ENCODE measurements at places on chromosomes 3 and 15.

- no peak for DNase-seq
These were observed 21.4 kb upstream of the CCR9 start for GRCh38 chr3:45864760-45865519.

GRCh38 chr15:92385096-92385495 lies 8.6 kb upstream of the ST8SIA2 start:
- no peak for DNase-seq

DNA sequence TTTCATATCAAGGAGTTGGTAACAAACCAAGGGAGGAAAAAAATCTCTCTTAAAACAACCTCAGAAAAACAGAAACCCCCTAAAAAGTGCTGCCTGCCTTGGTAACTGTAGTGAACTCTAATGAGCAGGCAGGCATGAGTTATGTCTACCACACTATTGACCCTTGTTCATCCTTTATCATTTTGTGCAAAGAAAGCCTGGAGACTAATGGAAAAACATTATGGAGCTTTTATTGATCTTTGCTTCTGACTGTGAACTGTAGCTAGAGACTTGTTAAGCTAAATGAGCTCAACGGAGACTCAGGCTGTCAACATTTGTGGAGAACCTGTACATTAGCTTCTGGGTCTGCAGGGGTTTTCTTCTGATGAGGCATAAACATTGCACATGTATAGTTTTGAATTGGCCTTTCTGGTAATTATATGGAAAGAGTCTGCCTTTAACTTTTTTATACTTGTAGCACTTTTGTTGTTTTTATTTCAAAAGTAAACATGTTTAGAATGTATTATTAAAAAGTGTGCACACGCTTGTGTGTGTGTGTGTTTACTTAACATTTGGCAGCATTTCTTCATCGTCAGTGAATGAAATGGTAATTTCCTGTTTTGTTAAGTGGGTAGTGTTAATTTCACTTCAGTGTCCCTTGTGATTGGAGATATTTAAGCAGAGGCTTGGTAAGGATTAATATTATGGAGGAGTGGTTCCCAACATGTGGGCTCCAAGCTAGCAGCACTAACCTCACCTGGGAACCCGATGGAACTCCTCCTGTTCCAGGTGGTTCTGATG lies 15.9 kb upstream of the SPTSSB start:
- no peak for DNase-seq

GRCh38 chr3:46435081-46435726 lies 28.1 kb downstream of the CCRL2 start:
- DNase-seq: no peak

DNA sequence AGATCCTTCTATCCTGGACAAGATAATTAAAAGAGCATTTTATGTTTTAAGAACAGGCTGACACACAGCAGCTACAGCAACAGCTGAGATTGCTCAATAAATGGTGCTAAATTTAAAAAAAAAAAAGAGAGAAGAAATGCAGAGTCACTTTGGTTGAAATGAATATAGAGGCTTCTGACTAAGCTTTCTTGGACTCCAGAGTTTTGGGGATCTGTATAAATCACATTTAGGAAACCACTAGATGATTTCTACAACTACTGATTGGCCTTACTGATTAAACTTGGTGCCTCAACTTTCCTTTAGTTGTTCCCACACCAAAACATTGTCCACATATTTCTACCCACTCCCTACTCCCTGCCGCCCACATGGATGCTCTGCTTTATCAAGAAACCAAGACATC lies 132.9 kb upstream of the ZBTB20 start:
- DNase-seq: no peak

All from HAP-1 (cell line).